ENCODE measurements at places on chromosomes 11 and 22.

DNA sequence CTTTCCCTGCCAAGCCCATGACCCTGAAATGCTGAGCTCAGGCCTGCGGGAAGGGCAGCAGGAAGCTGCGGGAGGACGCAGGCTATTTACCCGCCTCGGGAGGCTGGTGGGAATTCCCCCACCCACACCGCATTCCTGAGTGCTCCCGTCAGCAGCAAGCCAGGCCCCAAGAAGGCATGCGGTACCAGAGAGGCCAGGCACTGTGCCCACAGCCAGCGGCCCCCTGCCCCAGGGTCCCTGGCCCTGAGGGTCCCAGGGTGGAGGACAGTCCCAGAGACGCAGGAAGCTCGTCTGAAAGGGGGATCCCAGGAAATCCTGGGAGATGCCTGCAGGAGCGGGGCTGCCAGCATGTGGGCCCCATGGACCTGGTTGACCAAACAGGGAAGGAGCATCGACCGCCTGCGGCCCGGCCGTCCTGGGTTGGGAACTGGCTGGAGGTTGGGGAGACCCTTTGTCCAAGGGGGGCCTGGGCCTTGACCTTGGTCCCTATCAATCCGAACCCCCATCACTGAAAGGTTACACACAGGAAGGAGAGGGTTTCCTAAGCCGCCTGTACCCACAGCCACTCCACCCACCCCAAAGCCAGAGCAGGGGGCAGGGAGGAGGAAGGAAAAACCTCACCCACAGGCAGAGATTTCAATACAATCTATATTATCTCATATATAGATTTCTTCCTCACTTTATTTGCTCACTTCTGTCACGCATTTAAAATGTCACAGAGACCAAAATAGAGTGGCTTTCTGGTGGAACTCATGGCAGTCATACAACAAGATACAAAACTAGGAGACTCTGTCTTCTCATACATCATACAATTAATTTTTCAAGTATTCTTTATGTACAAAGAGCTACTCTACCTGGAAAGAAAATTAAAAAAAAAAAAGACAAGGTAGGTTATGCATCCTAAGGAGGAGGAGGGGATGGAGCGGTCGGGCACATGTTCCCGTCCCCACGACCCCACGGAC lies 17.1 kb downstream of the MAFF start:
- no peak for DNase-seq

GRCh38 chr22:23822101-23822671 lies 16.6 kb downstream of the DERL3 start:
- DNase-seq, result no peak

GRCh38 chr22:46897246-46897623 lies 134.8 kb downstream of the TBC1D22A start:
- DNase-seq, result no peak

DNA sequence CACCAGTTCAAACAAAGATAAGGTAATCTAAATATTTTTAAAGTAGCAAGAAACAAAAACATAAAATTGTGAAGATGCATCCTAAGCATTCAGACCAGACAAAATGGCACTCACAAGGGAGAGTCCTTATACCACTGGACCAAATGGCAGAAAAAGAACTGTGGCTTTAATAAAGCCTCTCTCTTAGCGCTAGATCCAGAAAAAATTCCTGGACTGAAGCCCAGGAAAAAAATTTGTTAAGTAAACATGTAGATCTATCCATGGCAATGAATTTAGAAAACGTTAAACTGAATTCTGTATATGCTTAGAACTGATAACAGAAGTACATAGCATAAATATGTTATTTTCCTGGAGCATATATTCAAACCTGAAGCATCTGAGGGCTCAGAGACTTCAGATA lies 11.8 kb upstream of the CD59 start:
- no peak for DNase-seq

- no peak for DNase-seq
Measured at GRCh38 chr22:33919391-33920196, 682 bp downstream of the LARGE1 start.

DNA sequence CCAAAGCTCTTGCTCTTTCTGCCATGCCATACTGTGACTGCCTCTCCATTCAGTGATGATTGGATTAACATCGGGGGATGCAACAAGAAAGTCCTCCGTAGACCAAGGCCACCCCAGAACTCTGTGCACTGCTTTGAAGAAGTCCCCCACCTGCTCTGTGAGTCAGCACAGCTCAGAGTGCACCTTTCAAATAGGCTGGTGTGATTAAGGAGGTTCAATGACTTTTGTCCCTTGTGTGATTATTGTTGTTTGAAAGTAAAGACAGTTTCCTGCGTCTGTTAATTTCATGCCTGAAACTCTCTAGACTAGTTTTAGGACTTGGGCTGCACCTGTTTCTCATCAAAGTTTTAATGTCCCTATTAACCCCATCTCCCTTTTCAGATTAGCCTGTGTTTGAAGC lies 33.0 kb upstream of the DBX1 start:
- no peak for DNase-seq

DNA sequence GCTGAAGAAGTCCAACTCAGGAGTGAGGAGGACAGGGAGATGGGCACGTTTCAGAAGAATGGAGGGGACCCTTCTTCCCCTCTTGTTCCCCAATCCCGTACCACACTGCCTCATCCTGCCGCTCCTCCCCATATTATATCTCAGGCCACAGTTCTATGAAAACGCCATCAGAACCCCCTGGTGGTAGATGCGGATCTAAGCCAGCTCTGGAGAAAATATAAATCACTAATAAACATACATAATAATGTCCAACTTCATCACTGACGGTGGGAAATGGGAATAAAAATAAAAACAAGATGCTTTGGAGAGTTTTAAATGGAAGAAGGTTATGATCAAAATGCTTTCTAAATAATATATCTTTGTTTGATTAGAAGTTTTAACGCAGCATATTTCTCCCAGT lies 400.3 kb downstream of the CADM1 start:
- no peak for DNase-seq

Measured in nucleus accumbens (tissue), 56 donors.